ENCODE measurements at places on chromosomes 13 and 19. TPM values are rescaled to one million over a fixed set of nuclear protein-coding genes. Genes with fewer than 3 reads are reported as not detected.

DNA sequence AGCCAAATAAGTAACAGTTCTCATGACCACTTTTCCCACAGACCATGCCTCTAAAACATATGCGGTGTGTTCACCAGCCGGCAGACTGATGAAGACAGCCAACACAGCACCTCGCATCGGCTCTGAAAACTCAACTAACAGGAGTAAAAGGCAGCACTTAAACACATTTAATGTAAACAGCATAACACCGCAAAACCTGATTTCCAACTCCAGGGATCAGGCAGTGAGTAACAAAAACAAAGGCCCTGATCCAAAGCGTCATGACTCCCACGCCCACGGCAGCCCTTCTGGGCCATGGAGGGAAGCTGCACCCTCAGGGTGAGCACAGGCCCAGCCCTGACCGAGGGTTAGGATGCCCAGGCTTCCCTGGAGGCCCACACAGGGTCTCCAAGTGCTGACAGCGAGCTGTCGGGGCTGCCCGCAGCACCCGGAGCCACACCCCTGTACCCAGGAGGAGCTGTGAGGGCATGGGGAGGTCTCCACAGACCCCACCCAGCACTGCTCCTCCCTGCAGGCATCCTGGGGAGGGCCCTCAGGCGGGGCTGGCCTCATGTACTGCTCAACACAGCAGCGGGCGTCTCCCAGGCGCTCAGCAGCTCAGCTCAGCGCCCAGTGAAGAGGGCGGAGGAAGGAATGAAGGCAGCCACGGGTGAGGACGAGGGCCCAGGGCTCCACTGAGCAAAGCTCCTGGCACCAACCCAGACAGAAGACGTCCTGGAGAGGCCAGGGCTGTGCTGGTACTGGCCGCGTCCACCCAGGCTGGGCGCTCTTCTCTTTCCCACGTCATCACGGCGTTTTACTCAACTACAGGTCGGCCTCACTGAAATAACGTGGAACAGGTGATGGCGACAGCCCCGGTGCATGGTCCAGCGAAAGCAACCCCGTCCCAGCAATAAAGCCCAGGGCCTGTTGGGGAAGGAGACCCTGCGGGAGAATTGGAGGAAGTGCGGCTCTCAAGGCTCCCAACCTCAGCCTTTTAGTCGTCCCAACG lies 53.7 kb downstream of the RASA3 start:
- no peak for DNase-seq

GRCh38 chr13:49629196-49629938 lies 1.1 kb downstream of the ARL11 start:
- no peak for DNase-seq

Gene NPAS1
- total RNA-seq = 0.05 TPM

DNA sequence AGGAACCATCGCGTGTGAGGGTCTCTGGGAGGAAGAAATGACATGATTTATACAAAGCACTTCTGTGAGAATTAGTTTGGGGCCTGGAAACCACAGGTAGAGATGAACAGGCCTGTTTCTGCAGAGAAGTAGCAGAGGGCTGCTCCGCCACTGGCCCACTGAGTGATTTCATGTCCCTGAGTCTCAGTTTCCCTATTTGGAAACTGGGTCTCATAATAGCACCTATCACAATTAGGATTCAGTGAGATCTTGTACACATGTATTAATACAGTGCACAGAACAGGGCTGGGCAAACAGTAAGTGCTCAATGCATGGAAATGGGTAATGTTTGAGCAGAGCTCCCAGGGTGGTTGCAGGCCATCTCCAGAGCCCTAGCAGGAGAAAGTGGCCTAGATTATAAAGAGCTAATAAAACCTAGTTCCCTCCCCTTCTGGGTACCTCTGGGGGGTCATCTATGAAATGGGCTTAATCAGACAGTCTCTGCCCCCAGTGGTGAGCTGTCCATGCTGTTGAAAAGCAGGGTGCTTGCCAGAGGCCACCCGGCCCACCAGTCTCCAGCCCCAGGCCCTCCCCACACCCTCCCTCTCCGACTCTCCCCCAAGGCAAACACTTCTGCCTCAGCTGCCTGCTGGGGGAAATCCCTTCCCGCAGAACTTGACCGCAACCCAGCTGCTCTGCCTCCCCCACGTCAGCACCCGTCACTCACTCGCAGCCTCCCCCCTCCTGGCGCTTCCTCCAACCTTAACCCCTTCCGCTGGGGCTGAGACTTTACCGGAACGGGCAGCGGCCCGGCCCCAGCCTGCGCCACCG lies 4.5 kb downstream of the BCL3 start:
- peak; percentile 65 for DNase-seq

Gene IRF3
- total RNA-seq = 46.9 TPM

Gene GSX1
- total RNA-seq = not detected

DNA sequence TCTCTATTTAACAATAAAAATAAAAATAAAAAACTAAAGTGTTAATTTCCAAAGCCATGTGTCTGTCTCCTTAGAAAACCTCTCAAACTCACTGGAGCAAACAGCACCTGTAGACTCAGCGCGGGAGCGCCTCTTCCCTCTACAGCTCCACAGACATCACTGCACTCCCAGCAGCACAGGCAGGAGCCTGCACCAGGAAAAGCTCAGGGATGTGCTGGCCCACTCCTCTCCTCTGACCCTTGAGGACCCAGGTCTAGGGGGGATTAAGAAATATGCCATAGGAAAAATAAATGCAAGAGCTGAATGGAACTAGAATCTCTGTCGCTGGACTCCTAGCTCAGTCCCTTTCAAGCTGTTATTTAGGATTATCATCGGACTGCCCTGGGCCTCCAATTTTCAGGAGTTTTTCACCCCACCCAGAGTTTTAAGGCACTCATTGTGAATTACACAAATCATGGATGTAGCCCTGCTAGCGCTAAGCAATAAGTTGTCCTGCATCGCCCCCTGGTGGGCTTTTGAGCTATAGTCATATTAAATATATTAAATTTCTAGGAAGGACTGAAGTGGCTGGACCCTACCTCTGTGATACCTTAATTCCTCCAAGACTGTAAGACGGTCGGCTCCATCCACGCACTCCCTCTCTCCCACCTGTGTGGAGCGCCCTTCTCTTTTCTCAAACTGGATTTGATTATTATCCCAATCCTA lies 333.9 kb downstream of the UQCRFS1 start:
- peak; percentile 37 for DNase-seq

- DNase-seq = no peak
These were observed 8.2 kb upstream of the LAMP1 start for GRCh38 chr13:113288880-113289279.

DNA sequence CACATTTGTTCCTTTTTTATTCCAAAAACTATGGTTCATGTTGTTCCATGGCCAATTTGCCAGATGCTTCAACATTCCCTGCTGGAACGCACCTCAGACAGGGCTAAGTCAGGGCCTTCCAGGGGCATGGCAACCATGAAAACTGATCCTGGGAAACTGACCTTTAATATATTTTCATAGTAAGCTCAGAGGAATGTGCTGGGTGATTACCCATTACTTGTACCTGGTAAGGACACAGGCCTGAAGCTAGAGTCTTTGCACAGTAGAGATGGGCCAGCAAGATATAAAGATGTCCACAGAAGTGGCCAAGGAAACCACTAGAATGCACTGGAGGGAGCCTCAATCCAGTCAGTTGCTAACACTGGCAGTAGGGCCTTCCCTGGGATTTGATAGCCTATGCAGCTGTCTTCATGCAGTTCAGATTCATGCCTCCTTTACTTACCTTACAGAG lies 353.1 kb downstream of the ENOX1 start:
- no peak for DNase-seq

Gene SPACA4
- total RNA-seq = not detected

GRCh38 chr13:37959284-37959683 lies 89.7 kb upstream of the TRPC4 start:
- no peak for DNase-seq

DNA sequence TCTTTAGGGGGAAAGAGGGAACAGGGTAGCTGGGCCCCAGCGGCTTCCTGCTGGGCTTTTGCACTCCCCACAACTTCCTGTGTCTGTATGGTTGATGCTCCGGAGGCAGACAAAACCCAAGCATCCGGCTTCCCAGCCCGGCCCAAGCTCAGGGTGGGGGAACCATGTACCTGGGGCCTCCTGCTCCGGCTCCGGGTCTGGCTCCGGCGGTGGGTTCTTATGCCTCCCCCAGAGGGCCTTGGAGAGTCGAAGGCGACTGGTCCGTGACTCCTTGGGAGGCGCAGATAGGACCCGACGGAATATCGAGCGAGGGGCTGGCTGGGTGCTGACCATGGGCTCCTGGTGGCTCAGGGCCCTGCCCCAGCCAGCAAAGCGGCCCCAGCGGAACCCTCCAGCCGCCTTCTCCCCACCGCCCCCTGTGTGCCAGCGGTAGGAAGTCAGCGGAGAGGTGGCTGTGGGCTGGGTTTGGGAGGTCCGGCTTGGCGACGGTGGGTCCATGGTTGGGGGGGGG lies 428 bp downstream of the RASAL3 start:
- no peak for DNase-seq

DNA sequence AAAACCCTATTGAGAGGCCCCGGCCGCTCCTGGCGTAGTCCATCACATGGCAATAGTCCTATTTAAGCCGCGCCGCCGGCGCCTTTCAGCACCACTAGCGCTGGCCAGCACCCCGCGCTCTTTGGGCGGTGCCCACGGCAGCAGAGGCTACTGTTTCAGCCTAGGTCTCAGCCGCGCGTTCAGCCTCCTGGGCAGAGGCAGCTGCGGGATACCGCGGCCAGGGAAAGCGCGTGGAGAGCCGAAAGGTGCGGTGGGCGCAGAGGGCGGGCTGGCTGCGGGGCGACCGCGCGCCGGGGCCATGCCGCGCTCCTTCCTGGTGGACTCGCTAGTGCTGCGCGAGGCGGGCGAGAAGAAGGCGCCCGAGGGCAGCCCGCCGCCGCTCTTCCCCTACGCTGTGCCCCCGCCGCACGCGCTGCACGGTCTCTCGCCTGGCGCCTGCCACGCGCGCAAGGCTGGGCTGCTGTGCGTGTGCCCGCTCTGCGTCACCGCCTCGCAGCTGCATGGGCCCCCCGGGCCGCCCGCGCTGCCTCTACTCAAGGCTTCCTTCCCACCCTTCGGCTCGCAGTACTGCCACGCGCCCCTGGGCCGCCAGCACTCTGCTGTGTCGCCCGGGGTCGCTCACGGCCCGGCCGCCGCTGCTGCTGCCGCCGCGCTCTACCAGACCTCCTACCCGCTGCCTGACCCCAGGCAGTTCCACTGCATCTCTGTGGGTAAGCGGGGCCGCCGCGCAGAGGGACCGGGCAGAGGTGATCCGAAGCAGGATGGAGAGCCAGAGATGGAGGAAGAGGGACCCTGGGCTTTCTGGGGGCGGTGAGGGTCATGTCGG lies at the start of gene GSX1:
TSS of gene GSX1 (plus strand) at position 91 of the 826 bp plus-strand sequence. CDS start at position 299, 208 bp downstream.
- DNase-seq = no peak

DNA sequence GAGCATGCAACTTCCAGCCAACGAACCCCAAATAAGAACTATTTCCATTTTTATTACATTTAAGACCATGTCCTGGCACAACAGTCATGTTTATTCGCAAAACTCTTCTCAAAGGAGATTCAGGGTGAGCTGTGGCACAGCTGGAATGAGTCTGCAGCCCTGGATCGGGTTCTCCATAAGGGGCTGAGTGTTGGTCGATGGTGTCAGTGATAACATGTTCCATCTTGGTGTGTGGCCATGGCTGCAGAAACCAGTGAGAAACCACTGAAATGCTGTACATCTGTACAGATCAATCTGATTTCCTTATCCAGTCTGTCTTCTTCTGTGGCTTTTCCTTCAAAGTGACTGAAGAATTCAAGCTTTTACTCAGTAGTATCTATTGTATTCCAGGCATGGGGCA lies 15.2 kb downstream of the FAM124A start:
- no peak for DNase-seq

Gene CEACAM19
- 4.4 TPM for total RNA-seq

DNA sequence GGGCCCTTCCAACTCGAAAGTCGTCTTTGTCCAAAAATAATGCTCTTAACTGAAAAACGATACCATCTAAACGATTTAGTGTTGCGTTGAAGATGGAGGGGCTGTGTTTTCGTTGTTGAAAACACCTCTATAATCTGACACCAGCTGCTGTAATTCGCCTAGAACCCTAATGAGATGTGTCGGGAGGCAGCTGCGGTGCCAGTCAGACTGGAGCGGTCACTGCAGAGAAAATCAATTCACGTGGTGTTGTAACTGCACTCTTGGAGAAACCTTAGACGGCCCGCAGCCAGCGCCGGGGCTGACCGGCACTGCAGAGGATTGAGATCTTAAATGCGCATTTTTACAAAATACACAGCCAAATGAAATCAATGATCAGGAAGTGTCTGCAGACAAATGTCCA lies 339.1 kb downstream of the ZNF536 start:
- no peak for DNase-seq

Gene C5AR2
- total RNA-seq = under 0.01 TPM

DNA sequence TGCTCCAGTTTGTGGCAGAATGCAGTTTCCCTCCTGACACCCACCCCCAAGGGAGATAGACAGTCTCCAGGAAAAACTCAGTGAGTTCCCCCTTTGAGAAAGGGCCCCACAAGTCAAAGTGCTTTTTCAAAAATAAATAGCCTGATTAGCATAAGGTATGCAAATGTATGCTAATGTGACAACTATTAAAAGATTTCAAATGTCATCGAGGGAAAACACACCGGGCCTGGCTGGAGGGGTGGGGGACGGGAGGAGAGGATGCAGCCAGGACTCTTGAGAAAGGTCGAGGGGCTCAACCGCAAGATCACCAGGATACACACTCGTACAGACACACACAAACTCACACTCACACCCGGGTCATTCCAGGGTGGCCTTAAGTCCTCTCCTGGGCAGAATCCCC lies 34.3 kb upstream of the ZNRF4 start:
- no peak for DNase-seq

- DNase-seq = no peak
These were observed 11.5 kb upstream of the SERPINE3 start for GRCh38 chr13:51327961-51328360.

GRCh38 chr13:110274687-110275086 lies 32.3 kb downstream of the COL4A1 start:
- DNase-seq = no peak

DNA sequence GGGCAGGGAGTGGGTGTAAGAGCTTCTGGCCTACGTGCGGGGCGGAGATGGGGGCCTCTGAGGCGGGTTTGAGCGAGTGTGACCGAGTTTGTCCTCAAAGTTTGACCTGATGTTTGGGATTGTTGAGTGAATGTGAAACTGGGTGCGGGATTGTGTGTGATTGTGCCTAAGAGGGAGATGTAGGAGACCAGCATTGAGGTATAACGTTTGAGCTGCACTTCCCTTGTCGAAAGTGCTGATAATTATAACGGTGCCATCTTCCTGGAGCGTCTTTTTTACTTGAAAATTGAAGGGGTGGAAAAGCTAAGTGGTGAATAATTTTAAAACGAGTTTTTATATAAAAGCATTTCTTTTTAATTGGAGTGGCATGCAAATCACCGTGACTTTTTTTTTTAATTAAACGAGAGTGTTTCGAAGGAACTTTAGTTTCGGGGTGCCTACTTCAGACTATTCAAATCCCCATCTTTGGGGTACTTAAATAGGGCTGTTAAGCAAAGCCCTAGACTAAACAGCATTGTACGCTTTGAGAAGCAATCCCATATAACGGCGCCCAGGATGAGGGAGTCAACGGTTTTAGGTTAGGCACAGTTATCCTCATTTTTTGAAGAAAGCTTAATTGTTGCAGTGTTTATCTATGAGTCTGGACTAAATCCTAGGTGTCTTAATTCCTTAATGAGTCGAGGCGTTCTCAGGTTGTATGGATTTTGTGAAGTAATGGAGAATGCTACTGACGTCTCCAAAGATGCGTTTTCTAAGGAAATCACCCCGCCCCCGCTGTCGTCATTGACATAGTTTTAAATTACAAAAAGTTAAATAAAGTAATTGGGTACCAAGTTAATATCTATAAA lies 594 bp downstream of the ZNF146 start:
- DNase-seq = no peak

- DNase-seq = no peak
These were observed 3.0 kb upstream of the NDFIP2 start for GRCh38 chr13:79477968-79478367.

GRCh38 chr19:48478339-48479256 lies 9.4 kb downstream of the CYTH2 start:
- no peak for DNase-seq

GRCh38 chr13:30415430-30416030 lies 6.8 kb upstream of the UBE2L5 start:
- no peak for DNase-seq

Measured in glomerular endothelial cell (primary cell).